ENCODE measurements at places on chromosomes 13 and 19.

GRCh38 chr19:31220540-31220939 is 128.7 kb downstream of the TSHZ3 start:
- DNase-seq = no peak

GRCh38 chr19:47225746-47226425 is 5.1 kb downstream of the BBC3 start:
- peak; percentile 95 for DNase-seq

DNA sequence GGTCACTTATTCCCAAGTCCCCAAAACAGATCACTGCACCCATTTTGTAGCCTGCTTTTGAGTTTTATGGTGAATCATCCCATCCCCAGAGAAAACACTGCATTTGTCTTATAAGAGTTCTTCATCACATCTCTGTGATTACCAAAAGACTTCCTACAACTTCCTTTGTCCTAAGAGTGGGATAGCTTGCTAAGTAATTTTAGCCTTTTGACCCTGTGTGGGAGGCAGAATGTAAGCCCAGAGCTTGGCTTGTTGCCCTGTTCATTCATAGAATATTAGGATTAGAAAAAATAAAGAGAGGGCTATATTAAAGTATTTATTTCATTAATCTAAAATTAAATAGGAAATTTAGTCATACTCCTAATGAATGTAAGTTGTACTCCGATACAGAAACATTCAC is 213.3 kb downstream of the MZT1 start:
- no peak for DNase-seq

- no peak for DNase-seq
Measured at GRCh38 chr13:48093588-48093987, 1.3 kb downstream of the MED4 start.

DNA sequence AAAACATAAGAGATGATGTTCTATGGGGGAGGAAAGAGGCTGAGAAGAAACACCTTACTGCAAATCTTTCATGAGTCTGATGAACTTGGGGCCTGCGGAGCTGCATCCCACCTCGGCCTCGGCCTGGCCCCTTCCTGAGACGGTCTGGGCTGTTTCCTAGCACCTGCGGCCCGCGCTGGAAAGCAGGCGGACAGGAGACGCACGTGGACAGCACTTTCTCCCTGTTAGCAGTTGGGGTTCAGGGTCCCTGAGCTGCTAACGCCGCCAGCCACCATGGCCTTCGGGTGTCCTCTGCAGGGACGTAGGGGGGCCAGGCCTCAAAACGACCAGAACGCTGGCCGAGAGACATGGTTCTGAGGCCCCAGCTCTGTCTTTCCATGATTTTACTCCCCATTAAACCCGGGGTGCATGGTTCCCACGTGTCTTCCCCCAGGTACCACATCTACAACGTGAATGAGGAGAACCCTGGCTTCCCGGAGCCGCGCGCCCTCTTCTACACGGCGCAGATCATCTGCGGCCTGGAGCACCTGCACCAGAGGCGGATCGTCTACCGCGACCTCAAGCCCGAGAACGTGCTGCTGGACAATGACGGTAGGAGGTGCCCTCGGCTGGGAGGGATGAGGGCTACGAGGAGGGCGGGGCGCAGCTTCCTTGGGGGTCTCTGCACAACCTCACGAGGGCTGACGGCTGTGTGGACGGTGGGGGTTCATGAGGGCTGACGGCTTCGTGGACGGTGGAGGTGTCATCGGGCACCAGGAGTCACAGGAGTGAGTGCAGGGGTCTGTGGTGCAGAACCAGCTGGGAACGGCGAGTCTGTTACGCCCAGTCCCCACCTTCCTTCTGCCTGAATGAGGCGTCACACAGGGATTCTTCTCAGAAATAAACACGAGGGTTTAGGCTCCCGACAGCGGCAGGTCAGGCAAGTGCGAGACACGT is 4.3 kb downstream of the GRK1 start:
- DNase-seq = peak; percentile 24

DNA sequence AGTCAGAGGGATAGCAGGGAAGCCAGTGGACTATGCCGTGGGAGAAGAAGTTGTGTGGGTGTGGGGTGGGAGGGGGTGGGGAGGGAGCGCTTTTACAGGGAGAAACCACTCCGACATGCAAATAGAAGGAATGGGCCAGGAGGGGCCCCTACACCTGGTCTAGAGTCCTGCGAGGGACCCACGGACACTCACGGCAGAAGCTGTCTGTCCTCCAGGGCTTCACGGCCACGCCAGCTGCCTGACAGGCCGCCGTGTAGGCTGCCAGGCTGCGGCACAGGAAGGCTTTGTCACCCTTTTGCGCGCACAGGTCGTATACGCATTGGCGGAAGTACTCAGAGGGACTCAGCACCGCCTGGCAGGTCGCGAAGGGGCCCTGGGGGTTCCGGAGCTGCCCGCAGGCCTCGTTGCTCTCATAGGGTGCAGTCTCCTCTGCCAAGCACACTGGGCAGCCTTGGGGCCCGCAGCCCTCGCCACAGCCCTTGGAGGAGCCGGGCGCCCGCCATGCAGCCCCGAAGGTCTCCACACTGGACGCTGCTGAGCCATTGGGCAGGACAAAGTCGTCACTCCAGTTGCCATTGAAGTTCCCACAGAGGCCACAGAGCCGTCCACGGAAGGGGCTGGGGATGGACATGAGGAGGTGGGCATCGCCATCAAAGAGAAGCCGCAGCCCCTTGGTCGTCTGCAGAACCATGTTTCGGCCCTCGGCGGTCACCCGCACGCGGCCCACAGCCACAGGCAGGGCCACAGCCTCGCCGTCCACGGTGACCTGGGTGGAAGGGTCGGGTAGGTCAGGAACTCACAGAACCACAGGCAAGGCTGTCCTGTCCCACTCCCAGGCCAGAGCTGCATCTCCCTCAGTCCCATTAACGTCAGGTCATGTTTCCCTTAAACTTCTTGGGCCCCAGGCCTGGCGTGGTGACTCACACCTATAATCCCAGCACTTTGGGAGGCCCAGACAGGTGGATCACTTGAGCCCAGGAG is 26.0 kb upstream of the FBL start:
- DNase-seq = no peak

- DNase-seq = peak; percentile 34
Measured at GRCh38 chr19:10553943-10554381, 10.3 kb downstream of the ATG4D start.

DNA sequence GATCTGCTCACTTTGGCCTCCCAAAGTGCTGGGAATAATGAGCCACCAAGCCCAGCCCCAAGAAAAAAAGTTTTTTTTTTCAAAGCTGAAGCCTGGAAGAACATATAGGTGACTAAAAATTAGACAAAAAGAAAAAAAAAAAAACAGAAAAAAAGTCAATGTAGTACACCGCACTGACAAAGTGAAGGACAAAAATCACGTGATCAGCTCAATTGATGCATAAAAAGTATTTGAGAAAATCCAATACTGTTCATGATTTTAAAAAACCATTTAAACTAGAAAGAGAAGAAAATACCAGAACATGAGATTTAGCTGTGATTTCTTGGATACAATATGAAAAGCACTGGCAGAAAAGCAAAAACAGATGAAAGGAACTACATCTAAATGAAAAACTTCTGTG is 10.5 kb upstream of the ERVV-2 start:
- no peak for DNase-seq

GRCh38 chr13:112183532-112184090 is 116.7 kb downstream of the SOX1 start:
- DNase-seq = no peak

DNA sequence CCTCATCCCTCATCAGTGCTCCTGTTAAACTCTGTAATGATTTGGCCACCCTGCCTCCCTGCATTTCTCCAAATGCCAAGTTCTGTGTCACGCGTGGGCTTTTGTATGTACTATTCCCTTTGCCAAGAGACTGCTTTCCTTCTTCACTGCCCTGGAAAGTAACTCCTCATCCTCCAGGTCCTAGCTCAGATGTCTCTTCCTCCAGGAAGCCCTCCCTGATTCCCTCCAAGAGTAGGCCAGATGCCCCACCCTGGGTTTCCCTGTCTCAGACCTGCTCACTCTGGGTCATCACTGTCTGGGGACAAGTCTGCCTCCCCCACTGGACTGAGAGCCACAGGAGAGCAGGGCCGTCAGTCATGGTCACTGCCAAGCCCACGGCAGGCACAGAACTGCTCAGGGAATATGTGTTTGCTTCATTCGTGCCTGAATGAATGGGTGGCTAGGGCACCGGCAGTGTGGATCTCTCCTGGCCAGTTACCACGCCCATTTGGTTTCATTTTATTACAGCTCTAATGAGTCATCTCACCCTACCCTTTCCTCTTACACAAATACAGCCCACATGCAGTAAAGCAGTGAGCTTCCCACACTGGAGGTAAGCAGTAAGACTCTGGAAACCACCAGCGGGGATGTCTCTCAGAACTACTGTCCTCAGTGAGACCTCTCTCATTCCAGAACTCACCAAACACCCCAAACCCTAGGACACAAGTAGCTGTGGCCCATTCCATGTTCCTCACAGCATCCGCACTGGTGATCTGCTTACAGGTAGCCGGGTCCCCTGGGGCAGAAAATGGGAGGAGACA is 12.1 kb upstream of the GPR4 start:
- DNase-seq = no peak

DNA sequence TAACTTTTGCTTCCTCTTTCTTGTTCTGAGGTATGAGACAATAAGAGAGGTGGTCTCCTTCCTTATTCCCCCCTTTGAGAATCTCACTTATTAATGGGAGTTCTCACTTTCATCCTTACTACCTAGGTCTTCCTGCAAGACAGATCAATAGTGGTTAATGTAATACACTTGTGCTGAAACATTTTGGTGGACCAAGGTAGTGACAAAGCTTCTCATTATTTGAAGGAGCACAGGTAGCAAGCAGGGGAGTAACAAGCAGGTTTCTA is 17.9 kb downstream of the ZNF700 start:
- DNase-seq = no peak

- no peak for DNase-seq
Measured at GRCh38 chr13:97913206-97913605, 40.3 kb upstream of the IPO5 start.

GRCh38 chr13:83272076-83272475 is 610.2 kb downstream of the SLITRK1 start:
- DNase-seq = no peak

All from left ventricle myocardium superior (tissue), 1 donor.